ENCODE measurements at places on chromosomes 11 and 22.

- no peak for DNase-seq
Measured at GRCh38 chr11:92867913-92868619, 101.4 kb upstream of the MTNR1B start.

GRCh38 chr11:120941000-120941399, 82.9 kb upstream of the TBCEL start:
- DNase-seq, result no peak

GRCh38 chr11:19164230-19164855, 37.4 kb downstream of the CSRP3 start:
- no peak for DNase-seq

- no peak for DNase-seq
Measured at GRCh38 chr11:2571598-2572281, 126.9 kb downstream of the KCNQ1 start.
